Kasumi-1 (cell line): ENCODE measurements at places on chromosomes 4 and X.
A peak's percentile ranks its signal among the peaks of the same experiment; 100 is the strongest.

- DNase-seq = no peak
Observed at GRCh38 chrX:136256026-136256425, 4.8 kb upstream of the MAP7D3 start.

DNA sequence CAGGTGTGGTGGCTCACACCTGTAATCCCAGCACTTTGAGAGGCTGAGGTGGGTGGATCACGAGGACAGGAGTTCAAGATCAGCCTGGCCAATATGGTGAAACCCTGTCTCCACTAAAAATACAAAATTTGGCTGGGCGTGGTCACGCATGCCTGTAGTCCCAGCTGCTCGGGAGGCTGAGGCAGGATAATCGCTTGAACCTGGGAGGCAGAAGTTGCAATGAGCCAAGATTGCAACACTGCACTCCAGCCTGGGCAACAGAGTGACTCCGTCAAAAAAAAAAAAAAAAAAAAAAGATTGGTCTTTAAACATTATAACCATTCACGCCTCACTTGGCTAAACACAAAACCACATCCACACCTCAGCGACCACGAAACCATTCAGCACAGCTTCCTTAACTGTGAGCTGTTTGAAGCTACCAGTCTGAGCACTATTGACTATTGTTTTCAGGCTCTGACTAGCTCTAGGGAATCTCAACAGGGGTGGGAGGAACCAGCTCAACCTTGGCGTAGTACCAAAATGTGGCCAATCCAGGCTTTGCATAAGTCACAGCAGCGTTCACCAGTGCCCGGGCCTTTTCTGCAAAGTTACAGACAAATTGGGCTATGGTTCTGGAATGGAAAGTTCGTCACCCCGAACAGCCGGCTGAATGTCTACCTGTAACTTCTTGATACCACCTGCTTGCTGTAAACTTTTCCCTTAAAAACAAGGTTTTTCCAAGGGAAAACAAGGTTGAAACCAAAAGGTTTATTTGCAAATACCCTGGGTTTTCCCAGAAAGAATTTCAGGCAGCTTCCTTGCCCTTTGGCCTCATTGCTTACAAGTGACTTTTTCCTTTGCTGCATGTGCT, 73.6 kb upstream of the DHX15 start:
- peak; percentile 40 for DNase-seq

DNA sequence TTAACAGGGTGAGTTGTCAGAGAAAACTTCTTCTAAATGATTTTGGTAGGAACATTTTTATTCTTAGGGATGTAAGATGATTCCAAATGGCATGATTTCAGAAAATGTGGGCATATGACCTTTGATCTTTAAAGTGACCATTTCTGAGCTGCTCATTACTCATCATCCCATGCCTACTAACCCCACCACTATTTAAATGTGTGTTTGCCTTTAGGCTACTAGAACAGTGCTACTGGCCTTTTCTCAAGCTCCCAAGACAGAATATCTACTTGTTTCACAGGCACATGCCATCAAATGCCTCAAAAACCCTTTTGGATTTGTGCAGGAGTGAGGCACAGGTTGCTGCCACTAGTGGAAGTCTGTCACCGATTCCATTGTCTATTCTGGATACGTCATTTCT, 428.2 kb downstream of the ADAM29 start:
- DNase-seq = no peak

GRCh38 chr4:89570931-89571330, 263.3 kb upstream of the GPRIN3 start:
- DNase-seq = no peak

DNA sequence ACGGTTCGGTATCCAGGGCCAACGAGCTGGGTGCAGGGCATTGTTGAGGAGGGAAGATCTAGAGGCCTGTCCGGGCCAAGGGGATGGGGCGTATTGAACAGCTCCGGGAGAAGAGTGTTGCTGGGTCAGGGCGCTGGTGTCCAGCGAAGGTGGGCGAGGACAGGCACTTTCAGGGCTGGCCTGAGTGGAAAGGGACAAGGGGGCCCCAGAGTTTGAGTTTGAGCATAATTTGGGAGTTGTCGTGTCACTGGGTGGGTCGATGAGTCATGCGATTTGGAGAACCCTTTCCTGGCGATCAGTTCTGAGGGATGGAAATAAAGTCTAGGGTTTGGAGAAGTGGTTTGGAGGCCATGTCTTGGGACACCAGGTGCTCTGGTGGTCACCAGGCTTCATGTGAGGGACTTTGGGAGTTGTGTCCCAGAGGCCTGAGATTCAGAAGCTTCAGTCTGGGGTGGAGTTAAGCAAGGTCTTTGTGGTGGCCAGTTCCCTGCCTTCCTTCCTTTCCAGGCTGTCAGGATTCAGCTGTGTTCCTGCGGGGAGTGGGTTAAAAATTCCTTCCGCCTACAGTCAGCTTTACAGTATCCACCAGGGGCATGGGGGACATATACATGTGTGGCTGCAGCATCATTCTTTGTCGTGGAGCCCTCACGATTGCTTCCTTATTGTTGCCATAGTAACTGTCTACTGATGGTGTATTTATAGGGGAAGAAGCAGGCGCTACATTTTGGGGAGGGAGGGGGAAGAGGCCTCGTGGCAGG, 504 bp downstream of the PRRG3 start:
- no peak for DNase-seq

DNA sequence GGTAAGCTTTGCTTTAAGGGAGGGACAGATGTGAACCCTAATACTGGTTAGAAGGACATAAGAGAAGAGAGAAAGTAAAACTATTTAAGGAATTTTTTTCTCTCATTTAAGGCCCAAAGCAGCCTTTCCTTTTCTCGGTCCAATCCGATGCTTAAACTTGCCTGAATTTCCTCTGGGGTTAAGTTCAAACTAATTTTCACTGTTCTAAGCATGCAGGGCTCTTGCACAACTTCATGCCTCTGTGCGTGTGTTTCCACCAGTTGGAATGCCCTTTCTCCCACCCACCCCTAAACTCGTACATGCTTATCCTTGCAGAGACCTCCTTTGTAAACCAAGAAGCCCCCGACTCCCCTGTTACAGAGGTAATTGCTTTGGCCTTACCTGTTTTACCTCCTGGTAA, 204.7 kb downstream of the CBR4 start:
- DNase-seq = no peak

GRCh38 chrX:74117962-74118902, 185.7 kb upstream of the ZCCHC13 start:
- DNase-seq = no peak

GRCh38 chrX:264634-265455, 16.3 kb upstream of the PLCXD1 start:
- DNase-seq = no peak

DNA sequence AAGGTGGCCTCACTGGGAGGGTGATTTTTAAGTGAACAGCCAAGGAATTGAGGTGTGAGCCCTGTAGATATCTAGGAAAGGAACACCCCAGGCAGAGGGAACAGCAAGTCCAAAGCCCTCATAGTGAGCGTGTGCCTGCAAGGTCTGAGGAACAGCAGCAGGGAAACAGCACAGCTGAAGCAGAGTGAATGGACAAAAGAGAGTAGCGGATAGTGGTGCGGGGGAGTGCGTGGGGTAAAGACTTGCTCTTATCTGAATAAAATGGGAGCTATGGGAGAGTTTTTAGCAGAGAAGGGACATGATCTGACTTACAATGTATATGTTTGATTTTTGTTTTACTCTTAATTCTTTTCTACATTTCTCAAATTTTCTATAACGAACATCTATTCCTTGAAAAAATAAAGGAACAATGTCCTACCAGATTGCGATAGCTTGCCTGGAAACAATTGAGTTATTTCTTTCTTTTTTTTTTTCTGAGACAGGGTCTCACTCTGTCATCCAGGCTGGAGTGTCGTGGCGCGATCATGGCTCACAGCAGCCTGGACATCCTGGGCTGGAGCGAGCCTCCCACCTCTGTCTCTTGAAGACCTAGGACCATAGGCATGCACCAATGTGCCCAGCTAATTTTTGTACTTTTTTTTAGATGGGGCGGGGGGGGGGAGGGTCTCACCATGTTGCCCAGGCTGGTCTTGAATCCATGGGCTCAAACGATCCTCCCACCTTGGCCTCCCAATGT, 19.5 kb upstream of the HADH start:
- DNase-seq = no peak

- no peak for DNase-seq
Observed at GRCh38 chr4:93730760-93731159, 97.8 kb upstream of the ATOH1 start.

- DNase-seq = no peak
Observed at GRCh38 chr4:175910700-175911099, 98.6 kb upstream of the GPM6A start.

- DNase-seq = no peak
Observed at GRCh38 chr4:159370286-159370685, 267.4 kb downstream of the RAPGEF2 start.

DNA sequence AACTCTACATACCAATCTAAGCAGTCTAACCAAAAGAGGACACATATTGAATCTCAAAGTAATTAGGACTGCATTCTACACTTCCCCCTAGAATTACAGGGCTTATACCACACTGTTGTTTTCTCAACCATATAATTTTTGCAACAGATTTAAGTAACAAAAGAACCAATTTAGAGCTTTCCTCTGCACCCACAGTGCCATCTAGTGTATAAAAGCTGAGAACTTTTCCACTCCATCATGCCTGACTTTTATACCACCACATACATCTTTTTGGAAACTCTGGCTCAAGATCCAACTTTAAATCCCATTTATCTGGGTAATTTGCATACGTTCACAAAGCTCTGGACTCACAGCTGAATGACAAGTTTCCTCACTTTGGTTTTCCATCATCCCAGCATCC, 99.5 kb downstream of the EFHC2 start:
- DNase-seq = peak; percentile 17

DNA sequence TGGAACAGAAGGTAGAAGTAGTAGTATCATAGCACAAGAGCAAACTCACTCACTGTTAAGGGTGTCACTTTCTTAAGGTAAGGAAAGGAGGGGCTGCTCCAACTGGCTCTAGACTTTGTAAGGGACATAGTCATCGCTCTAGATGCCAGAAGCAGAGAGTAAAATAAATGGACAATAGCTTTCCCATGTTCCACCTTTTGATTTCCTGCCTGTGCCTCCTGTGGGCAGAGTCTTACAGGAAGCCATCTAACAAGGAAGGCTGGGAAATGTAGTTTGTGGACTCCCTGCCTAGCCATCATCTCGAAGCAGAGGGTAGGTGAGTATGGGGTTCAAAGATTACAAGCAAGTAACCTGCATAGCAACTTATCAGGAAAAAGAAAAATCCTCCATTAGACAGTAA, 1.7 kb upstream of the METTL14 start:
- DNase-seq = peak; percentile 51

DNA sequence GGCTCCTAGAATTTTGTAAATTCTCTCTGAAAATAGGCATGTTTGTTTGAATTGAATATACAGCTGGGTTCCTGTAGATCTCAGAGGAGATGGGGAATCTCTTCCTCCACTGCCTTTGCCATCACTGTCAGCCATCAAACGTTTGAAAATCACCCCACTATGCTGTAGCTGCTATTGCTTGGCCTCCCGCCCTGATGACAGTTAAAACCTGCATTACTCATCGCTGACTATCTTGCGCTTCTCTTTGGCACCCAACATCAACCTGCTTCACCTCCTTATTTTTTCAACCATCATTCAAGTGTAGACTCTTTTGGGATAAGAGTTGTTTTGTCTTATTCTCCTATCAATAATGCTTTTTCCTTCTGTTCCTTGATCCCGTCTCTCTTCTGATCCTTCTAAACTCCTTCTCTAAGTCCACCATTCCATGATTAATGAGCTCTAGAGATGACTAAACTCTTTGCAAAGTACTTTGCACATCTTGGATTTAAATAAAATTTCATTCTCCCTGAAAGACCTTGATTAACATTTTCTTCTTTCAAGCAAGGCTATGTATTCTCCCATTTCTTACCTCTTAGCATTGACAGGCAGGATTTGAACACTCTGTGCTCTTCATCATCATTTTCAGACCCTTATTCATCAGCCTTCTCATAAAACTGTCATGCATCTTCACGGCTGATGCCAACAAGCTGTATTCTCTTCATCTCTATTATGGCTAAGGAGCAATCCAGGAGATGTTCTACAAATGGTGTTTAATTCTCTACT, 133.0 kb downstream of the SNCA start:
- DNase-seq = no peak

GRCh38 chr4:171717231-171717741, 95.9 kb upstream of the GALNTL6 start:
- DNase-seq = no peak

- DNase-seq = no peak
Observed at GRCh38 chrX:130299279-130300009, 30.7 kb upstream of the ZNF280C start.

- DNase-seq = no peak
Observed at GRCh38 chr4:100071506-100071905, 118.8 kb downstream of the DDIT4L start.

GRCh38 chrX:39067866-39068265, 266.6 kb downstream of the MID1IP1 start:
- DNase-seq = no peak

- no peak for DNase-seq
Observed at GRCh38 chr4:48748949-48749596, 31.0 kb downstream of the FRYL start.

GRCh38 chrX:10190367-10190766, 33.6 kb downstream of the CLCN4 start:
- DNase-seq = peak; percentile 56

- no peak for DNase-seq
Observed at GRCh38 chr4:103923551-103923950, 203.8 kb upstream of the TACR3 start.

GRCh38 chr4:152524427-152524826, 11.5 kb downstream of the FBXW7 start:
- DNase-seq = no peak

GRCh38 chrX:68829582-68830418, 979 bp downstream of the EFNB1 start:
- no peak for DNase-seq

- no peak for DNase-seq
Observed at GRCh38 chrX:39866229-39866628, 231.5 kb downstream of the BCOR start.

DNA sequence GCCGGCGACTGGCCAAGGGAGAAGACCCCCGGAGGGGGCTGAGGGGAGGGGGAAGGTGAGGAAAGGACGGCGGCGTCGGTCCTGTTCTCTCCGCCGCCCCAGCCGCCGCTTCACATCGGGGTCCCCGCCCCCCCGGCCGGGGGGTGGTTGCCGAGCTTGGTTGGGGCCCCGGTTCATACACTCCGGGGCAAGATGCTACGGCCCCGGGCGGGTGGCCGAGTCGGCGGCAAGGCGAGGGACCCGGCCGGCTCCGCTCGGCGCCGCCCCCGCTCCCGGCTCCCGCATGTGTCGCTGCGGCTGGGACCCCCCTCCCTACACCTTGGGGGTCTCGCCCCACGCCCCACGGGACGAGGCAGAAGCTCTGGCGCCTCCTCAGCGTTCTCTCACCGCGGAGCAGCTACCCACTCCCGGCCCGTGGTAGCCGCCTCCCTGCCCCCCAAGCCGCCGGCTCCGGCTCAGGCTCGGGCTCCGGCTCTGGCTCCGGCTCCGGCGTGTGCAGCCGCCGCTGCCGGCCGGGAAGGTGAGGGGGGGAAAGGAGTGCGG, 461 bp downstream of the FBXW7 start:
- no peak for DNase-seq

- DNase-seq = no peak
Observed at GRCh38 chr4:166014411-166014810, 141.4 kb downstream of the TLL1 start.

- DNase-seq = no peak
Observed at GRCh38 chr4:19982556-19982955, 269.1 kb upstream of the SLIT2 start.

- no peak for DNase-seq
Observed at GRCh38 chrX:70386235-70386634, 36.9 kb upstream of the GDPD2 start.
